ENCODE measurements at places on chromosomes 5 and 9.

- DNase-seq = no peak
These were observed 29.1 kb downstream of the TRIP13 start for GRCh38 chr5:921456-922435.

- no peak for DNase-seq
These were observed 339.4 kb downstream of the CHSY3 start for GRCh38 chr5:130243641-130244040.

DNA sequence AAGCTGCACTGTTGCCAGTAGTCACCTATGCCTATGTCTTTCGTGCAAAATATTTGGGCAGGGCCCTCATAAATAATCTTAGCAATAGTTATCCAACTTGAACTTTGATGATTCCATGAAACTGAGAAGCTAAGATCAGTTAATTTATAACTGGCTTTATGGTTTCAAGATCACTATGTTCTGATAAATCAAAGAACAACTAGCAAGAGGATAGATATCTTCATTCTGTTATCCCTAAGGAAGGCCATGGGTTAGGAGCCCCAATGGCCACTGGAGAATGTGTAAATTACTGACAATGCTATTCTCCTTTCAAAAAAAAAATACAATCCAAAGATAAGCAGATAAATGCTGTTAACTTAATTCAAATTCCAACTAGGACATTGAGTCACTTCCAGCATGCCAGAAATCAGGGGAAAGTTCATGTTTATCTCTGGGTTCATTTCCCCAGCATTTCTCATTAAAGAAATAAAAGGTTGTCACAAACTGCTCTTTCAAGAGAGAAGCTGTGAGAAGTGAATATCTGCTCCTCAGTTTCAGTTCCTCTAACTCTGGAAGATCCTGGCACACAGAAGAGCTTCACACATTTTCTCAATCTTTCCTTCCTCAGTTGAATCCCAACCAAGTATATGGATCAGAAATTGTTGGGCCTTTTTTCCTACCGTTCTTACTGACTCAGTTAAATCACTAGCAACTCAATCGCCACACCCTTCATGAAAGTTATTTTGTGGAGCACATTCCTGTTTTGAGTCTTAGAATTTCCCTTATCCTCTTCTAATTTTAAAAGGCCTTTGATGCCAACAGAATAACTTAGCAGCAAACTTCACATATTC is 59.6 kb upstream of the SLC1A1 start:
- DNase-seq = no peak

- peak; percentile 71 for DNase-seq
These were observed 138.8 kb upstream of the LMX1B start for GRCh38 chr9:126474786-126475485.

Data from HFFc6 (cell line).